Activated T-helper 1 cell treated with anti-CD3 and anti-CD28 coated beads, Interleukin-12 subunit alpha, Interleukin-12 subunit beta, Interleukin-2, Interleukin-4 antibody, amounts not matched to agents 30 ng/mL and 10 ng/mL and 1 ng/mL, durations not matched to agents 14 hours and 24 hours and 36 hours (primary cell): ENCODE measurements at places on chromosomes 13 and 19.

GRCh38 chr13:28488376-28489005 is 6.4 kb downstream of the FLT1 start:
- DNase-seq: no peak

DNA sequence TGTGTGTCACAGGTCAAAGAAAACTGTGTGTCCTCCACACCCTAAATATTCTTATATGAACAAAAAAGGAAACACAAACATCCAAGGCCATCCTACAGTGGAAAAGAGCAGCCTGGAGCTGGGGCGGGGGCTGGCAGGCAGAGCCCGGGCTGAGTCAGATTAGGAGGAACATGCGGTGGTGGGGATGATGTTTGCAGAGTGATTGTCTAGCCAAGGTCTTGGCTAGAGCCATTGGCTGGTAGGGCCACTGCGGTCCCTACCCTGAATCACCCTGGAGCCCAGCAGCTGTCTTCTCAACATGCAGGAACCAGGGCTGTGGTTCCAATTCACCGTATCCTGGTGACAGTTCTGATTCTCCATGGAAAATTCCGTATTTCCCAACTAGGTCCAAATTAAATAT is 439.5 kb downstream of the FGF9 start:
- DNase-seq: no peak

DNA sequence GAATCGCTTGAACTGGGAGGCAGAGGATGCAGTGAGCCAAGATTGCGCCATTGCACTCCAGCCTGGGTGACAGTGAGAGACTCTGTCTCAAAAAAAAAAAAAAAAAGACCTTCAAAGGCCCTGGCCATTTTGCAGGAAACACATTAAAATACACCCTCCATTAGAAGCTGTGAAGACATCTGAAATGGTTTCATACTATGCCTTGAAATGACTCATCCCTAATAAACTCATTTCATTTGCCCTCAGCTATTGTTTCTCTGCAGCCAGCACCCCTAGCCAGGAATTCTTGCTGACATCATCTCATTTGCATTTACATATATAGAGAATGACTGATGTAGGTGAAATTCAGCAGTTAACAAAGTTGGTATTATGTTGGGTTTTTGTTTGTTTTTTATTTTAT is 8.7 kb downstream of the EML2 start:
- no peak for DNase-seq

- no peak for DNase-seq
Observed at GRCh38 chr13:94214121-94214520, 265.4 kb downstream of the DCT start.

GRCh38 chr13:44259045-44260027 is 114.3 kb upstream of the SERP2 start:
- DNase-seq: peak; percentile 62

GRCh38 chr13:77114271-77114670 is 87.3 kb upstream of the FBXL3 start:
- DNase-seq: no peak

GRCh38 chr19:30449078-30449590 is 77.0 kb downstream of the ZNF536 start:
- no peak for DNase-seq

DNA sequence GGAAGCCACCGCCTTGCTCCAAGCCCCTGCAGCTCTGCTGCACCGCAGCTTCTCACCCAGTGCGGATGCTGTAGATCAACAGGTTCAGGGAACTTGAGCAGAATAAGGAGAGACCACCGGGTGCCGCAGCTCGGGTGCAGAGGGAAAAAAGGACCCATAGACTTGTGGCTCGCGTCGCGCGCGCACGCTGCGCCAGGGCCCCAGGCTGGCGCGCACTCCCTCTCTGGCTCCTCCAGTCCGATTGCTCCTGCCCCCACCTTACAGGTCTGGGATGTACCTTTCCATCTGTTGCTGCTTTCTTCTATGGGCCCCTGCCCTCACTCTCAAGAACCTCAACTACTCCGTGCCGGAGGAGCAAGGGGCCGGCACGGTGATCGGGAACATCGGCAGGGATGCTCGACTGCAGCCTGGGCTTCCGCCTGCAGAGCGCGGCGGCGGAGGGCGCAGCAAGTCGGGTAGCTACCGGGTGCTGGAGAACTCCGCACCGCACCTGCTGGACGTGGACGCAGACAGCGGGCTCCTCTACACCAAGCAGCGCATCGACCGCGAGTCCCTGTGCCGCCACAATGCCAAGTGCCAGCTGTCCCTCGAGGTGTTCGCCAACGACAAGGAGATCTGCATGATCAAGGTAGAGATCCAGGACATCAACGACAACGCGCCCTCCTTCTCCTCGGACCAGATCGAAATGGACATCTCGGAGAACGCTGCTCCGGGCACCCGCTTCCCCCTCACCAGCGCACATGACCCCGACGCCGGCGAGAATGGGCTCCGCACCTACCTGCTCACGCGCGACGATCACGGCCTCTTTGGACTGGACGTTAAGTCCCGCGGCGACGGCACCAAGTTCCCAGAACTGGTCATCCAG is 964 bp downstream of the PCDH17 start:
- no peak for DNase-seq

GRCh38 chr19:38710928-38711725 is 33.1 kb downstream of the CAPN12 start:
- DNase-seq: no peak

DNA sequence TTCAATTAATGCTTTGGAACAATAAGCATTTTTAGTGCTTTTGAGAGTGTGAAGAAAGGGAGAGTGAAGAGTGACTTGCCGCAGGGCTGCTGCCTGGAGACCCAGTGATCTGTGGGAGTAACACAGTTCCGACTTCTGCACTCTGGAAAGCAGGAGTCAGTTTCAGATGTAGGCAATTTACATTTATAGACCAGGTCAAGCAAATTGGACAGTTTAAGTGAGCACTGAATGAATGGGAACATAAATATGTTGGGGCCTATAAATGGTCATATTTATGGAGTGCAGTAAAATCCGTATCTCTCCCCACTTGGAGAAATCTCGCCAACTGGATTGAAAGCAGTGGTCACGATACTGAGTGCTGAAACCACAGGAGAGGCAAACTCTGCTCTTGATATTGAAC is 9.4 kb upstream of the SHISA2 start:
- DNase-seq: no peak
